ENCODE measurements at places on chromosomes 5 and 9.

DNA sequence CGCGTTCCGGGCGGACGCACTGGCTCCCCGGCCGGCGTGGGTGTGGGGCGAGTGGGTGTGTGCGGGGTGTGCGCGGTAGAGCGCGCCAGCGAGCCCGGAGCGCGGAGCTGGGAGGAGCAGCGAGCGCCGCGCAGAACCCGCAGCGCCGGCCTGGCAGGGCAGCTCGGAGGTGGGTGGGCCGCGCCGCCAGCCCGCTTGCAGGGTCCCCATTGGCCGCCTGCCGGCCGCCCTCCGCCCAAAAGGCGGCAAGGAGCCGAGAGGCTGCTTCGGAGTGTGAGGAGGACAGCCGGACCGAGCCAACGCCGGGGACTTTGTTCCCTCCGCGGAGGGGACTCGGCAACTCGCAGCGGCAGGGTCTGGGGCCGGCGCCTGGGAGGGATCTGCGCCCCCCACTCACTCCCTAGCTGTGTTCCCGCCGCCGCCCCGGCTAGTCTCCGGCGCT is at the start of gene DAPK1:
TSS of gene DAPK1 (plus strand) at position 264 of the 442 bp plus-strand sequence. CDS start 1,211 bp downstream, outside the sequence.
- no peak for DNase-seq

DNA sequence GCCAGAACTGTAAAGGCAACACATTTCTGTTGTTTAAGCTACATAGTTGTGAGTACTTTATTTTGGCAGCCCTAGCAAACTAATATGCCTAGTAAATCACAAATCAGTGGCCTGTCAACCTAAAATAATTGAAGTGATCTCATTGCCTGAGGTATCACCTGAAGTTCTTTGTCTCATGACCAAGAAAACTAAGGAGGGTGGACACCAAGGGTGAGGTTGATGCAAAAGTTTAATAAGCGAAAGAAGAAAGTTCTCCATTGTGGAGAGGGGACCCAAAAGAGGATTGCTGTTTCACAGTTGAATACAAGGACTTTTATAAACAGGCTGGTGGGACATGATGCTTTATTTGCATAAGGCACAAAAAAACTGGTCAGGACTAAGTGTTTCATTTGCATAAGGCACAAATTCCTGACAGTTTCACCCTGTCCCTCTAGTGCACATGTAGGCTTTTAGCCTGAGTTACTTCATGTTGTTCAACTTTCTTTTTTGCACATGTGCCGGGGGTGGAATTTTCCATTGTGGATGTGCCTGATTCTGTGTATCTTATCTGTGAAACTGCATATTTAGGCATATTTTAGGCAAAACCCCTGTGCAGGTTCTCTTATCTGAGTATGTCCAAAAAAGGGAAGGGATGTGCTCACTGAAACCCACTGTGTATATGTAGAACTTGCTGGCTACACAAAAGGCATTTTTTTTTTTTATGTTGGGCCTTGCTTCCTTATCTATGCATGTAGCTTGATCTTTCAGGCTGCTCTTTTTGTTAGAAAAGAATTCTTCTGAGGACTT is 108.6 kb upstream of the RAI14 start:
- DNase-seq, result no peak

- DNase-seq, result no peak
Observed at GRCh38 chr5:57834829-57835608, 352.4 kb upstream of the ACTBL2 start.

DNA sequence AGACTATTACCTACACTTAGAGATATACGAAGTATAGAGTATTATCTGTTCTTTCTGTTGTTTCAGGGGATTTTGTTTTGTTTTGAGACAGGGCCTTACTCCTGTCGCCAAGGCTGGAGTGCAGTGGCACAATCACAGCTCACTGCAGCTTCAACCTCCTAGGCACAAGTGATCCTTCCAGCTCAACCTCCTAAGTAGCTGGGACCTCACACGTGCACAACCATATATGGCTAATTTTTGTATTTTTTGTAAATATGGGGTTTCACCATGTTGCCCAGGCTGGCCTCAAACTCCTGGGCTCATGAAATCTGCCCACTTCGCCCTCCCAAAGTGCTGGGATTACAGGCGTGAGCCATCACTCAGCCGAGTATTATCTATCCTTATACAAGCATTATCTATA is 45.9 kb downstream of the SUSD1 start:
- no peak for DNase-seq

- DNase-seq, result no peak
Observed at GRCh38 chr9:86792136-86792535, 155.2 kb downstream of the GAS1 start.

All from coronary artery (tissue), 2 donors.